GM20000 (cell line): ENCODE measurements at places on chromosomes 2 and 18.

DNA sequence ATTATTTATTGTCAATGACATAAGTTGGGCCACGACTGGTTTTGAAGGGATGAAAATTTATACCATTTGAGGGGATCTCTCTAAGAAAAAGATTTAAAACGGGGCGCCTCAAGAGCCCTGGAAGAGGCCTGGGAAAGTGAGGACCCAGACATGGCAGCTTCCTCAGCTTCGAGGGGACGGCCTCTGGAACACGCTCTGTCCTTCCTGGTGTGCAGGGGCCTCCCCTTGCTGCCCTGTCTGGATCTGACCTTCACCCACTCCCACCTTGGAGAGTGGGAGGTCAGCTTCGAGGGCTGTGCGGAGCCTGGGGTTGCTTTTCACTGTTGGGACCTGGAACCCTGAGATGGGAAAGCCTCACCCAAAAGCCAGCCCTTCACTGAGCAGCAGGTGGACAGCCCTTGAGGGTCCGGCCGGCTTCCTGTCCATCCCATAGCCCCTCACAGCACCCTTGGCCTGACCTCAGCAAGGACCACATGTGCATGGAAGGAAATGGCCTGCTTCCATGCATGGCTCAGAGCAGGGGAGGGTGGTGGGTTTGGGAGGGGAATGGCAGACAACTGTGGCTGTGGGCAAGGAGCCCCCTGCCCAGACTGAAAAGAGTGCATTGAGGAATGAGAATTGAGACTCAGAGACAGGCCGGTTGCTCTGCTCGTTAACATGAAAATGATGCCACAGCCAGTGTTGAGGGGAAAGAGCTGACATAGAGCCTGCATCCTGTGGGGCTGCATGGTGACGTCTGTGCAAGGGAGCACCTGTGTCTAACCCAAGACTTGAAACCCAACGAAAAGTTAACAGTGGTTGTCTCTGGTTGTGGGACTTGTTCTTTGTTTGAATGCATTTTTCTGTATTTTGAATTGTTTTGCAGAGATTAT, 16.3 kb downstream of the FBLN7 start:
- no peak for DNase-seq

DNA sequence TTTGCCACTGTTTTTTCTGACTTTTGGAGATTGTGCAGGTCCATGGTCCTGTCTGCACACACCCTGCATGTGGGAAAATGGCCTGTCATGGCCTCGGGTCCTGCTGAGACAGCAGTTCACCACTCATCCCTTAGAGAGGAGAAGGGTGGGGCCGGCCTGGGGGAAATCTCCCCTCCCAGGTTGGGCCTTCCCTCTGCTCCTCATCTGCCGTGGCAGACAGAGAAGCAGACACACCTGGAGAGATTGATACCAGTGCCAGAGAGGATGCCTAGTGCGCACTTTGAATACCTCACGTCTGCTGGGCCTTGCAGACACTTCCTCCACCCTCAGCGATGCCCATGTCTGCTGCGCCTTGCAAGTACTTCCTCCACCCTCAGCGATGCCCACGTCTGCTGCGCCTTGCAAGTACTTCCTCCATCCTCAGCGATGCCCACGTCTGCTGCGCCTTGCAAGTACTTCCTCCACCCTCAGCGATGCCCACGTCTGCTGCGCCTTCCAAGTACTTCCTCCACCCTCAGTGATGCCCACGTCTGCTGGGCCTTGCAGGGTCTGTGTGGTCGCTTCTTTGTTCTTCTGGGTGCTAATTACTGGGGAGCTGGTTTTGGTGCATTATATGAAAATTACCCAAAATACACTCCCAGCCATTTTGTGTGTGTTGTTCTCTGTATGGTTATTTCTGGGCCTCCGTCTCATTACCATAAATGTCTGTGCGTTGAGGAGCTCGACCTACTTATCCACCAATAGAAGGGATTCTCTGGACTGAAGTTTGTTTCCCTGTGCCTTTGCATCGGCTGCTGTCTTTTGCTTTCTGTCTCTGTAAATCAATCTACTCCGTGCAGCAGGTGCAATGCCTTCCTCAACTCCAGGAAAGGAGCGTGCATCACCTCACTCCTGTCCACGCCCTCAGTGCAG, 186.9 kb upstream of the PXDN start:
- no peak for DNase-seq

DNA sequence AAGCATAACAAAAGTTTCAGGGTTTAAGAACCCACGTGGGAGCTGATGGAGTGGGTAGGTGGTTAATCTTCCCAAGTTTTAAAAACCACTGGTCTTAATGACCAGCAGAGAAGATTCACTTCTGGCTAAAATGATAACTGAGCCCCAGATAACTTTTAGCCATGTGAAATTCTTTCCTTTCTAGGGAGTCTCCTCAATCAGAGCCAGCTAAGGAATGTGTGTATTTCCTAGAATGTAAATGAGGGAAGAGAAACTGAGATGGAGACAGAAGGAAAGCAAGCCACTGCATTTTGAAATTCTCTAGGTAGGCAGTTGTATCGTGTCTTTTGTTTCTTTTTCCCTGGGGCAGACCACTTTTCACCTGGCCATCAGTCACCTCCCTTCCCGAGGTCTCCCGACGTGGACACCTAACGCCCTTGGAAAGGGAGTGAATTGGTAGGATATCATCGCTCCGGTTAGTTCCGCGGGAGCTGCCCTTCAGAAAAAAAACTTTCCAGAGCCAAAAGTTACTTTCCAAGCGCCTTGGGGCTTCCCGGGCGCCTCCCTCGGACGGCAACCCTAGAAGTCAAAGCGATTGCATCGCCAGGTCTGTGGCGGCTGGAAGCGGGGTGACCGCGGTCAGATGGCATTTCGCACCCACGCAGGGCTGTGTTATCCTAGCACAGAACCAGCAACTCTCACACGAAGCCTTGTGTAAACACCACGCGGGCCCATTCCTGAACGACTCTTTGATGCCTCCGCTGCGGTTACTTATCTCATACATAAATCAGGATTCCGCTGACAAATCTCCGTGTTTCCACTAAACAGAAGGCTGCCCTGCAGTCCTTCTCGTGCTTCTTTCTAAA, 1.3 kb downstream of the COLEC12 start:
- DNase-seq, result no peak

GRCh38 chr2:79982445-79982844, 322.1 kb downstream of the LRRTM1 start:
- DNase-seq, result peak; percentile 8

- no peak for DNase-seq
Measured at GRCh38 chr2:38978296-38978903, 88.7 kb downstream of the ARHGEF33 start.

DNA sequence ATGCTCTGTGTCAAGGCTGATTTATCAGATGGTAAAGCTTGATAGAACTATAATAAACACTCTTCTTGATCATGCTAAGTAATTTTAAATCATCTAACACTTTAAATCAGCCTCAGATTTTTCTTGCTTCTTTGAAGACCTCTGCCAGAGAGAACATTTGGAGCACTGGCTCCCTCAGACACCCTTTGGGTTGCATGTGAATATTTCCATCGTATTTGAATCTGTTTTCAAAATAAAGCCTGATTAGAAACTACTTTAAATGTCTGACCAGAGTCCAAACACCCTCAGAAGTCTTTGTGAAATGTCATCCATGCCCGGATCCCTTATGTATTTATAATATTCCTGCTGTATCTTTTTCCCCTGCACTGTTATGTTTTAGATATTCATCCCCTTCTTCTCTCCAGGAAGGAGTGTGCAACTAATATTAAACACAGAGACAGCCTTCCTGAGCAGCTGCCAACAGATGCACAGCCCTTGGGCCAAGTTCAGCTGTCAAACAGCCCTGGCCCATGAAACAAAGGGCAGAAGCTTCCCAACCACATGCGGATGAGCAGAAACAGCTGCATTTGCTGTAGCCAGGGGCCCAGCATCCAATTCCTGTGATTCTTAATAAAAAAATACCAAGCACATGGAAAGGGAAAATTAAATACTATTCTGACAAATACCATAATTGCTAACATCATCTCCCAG, 46.5 kb downstream of the DPP10 start:
- no peak for DNase-seq

GRCh38 chr18:59787998-59788790, 91.0 kb upstream of the CCBE1 start:
- no peak for DNase-seq

DNA sequence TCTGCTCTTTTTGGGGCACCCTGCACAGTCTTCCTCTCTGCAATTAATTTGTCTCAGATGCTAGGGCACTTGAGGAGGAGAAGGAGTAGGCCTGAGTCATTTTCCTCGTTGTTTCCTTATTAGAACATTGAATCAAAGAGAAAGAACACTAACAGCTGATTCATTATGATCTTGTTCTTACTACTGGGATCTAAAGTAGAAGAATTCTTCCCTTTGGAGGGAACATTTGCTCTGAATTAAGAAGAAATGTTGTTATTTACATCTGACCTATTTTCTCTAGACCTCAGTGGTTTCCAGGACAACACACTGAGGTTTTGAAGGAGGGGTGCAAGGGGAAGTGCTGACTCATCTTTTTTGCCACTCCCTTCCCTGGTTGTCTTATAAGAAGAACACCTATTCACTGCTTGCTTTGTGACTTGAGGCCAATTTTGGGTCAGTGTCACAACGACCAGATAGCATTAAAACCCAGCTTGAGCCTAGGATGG, 24.3 kb upstream of the STAT1 start:
- no peak for DNase-seq

DNA sequence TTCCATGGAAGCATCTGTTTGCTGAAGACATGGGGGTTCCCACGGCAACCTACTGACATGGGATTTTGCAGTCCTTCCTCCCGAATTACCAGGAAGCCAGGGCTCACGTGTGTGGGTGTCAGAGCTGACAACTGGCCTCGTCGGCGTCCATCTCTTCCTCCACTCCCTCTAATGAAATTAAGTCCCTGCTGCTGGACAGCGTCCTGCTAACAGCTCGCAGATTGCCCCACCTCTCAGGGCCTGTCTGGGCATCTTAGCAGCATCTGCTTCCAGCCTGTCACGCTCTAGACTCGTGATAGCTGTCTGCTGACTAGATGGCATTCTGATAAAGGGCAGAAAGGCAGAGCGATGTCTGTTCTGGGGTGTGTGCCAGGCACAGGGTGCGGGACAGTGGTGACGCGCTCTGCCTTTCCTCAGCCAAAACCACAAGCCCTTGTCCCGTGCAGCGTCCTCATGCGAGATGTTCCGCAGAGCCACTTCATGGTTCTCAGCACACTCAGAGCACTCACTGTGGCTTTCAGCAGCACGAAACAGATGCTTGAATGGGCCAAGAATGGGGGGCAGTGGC, 161.1 kb downstream of the ARL4C start:
- DNase-seq, result no peak

DNA sequence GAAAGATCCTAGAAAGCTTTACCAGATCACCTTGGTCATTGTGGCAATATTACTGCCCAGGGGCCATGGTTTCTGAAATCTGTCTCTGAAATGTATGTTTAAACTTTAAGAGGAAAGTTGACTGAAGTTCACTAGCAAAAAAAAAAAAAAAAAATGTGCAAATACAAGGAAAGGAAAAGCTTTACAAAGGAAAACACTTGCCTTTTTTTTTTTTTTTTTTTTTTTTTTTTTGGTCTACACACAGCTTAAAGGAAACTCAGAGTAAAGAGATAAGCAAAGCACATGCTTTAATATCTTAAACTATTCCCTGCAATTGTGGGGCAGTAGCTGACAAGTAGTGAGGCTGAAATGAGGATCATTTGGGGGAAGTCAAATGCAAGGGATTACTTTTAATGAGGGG, 174.2 kb upstream of the EPAS1 start:
- no peak for DNase-seq

GRCh38 chr18:25831301-25831701, 259.1 kb downstream of the SS18 start:
- no peak for DNase-seq

GRCh38 chr2:11915650-11916049, 169.2 kb downstream of the LPIN1 start:
- no peak for DNase-seq

- DNase-seq, result no peak
Measured at GRCh38 chr18:50816419-50817166, 3.2 kb downstream of the MRO start.

DNA sequence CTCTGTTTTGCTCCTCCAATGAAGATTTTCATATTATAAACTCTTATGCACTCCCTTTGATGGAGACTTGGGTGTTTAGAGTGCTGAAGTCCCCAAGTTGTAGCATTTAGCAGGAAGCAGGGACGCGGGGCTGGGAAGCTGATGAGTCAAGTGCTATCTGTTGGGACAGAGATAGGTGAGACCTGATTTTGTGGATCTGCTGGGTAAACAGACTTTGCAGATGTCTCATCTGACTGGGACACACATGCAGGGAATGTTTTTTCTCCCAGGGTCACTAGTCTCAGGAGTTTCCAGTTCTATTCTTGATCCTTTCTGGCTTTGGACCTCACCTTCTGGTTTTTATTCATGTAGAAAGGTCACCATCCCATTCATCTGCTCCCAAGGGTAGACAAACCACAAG, 79.7 kb upstream of the ACAA2 start:
- DNase-seq, result no peak

- DNase-seq, result no peak
Measured at GRCh38 chr2:44148999-44149398, 19.7 kb upstream of the PPM1B start.

DNA sequence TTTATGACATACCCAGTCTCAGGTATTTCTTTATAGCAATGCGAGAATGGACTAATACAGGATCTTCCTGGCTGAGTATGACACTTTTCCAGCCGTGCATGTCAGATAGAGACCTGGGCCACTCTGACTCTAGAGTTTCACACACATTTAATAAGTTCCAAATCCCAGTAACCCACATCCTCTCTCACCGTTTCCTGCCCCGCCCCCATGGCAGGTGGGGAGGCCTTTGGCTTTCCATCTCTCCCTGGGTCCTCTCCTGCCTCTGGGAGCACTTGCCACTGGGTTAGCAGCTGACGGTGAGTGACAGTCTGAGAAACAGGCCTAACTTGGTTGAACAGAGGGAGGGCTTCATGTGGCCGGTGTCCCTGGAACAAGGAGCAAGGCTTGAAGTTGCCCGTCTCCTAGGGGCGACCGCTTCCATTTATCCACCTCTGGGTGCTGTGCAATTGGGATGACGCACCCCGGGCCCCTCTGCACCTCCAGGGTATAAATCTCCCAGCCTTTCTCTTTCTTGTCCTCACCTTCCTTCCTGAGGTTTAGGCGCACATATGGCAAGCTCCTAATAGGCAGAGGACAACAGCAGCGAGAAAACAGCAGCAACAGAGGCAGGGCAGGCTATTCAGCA, 152.7 kb upstream of the HDAC4 start:
- no peak for DNase-seq

DNA sequence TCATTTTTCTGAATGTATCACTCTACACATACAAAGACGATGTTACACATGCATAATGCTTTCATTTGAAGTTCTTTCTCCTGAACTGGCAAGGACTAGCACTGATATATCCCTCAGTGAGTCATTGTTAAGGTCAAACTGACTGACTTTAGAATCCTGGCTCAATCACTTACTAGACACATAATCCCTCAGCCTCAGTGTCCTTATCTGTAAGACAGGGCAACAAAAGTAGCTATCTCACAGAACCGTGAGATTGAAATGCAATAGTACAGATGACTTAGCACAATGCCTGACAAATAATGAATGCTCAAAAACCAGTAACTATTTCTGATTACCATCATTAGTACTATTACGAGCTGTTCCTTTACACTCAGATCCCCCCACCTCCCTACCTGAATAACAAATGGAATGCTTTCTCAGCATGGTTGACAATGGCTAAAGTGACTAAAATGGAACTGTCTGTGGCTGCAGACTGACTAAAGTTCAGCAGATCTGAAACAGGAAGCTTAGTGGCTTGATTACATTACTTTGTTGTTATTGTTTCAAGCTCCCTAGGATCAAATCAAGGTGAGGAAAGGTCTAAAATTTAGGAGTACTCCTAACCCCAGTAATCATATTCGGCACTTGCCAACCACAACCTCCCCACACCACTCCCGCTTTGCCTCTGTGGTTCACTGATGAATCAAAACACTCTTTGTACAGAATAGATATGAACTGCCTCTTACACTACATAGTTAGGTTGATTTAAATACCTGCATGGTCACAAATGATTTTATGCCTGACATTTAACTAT, 35.8 kb upstream of the CACNB4 start:
- DNase-seq, result peak; percentile 33
